Ureter (tissue), 1 donor: ENCODE measurements at places on chromosomes 5 and 9.

GRCh38 chr5:74296685-74297408, 343.7 kb downstream of the ENC1 start:
- DNase-seq: no peak

DNA sequence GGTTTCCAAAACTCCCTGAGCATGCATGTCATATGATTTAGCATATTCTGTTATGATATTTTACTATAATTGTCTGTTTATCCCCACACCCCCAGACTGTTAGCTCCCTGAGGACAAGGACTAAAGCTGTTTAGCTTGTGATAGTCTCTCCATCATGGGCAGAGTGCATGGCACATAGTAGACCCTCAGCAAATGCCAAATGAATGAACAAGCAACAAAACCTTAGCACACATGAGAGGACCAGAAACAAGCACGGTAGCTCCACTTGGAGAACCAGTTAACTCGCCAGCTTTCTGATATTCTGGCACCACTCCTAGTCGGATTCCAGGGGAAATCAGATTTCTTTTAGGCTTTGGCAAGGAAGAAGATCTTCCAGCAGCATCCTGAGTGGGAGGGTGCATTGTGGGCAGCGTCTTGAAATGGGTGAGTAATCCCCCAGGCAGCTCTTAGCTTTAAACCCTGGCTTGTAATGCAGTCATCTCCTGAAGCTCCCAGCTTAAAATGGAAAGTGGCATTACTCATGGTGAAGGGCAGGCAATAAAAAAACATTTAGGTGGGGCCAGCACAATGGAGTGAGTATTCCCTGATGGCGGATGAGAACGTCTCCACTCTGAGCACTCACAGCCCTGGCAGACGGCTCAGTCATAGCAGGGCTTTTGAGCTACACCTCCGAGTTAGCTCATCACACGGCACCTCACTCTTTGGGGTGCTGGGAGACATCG, 41.1 kb downstream of the FGF1 start:
- peak; percentile 57 for DNase-seq

GRCh38 chr5:175922192-175922885, 45.8 kb downstream of the THOC3 start:
- no peak for DNase-seq

DNA sequence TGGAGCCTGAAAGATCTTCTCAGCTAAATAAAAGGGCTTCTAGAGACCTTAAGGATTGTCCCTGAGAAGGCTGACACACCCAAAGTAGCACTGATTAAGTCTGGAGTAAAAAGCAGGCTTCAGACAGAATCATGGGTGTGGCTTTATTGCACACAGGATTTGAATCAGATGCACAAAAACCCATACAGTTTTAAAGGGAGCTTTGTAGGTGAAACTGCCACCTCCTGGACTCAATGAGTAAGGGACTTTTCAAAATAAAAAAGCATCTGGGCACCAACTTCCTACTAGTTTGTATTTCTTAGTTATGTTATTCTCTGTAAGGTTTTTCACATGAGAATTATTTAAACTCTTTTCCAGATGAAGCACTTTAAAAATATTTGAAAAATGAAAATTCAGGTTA, 129.4 kb downstream of the EDIL3 start:
- no peak for DNase-seq

GRCh38 chr5:120098902-120099535, 365.1 kb upstream of the PRR16 start:
- DNase-seq: no peak

GRCh38 chr9:129074106-129074505, 6.8 kb upstream of the DOLPP1 start:
- no peak for DNase-seq
